ENCODE measurements at places on chromosomes 7 and 10.
A peak's percentile ranks its signal among the peaks of the same experiment; 100 is the strongest.

DNA sequence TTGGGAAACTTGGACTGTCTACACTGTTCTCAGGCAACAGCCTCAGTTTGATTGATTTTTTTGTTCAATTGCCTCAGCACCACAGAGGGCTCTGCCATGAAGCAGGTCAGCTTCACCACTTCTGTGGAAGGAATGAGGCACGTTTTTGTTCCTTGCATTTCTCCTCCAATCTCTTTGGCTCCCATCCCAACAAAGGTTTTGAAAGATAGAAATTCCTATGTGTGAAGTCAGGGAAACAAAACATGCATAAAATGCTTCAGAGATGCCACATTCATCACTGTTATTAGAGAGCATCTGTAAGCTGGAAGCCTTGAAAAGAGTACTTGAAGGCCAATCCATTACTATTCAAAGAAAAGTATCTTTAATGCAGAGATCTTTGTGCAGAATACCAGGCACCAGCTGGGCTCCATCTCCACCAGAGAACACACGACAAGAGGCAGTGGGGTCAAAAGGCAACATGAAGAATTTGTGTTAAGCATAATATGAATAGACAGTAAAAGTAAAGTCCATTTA, 249.1 kb upstream of the LYZL1 start:
- no peak for DNase-seq

DNA sequence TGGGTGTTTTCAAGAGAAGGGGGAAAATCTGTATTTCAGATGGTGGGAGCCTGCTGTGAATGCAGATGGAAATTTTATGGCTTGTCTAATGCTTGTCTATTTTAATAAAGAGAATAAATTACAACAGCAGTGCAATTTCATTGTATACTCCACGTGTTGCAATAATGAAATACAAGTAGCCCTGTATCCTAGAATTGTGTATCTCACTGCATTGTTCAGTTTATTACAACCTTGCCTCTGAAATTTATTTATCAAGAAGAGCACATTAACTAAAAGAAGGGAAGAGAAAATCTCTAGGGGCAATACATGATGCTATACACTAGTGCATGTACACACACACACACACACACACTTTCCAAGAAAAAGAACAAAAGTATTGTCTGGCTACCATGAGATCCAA, 21.8 kb downstream of the ANK3 start:
- no peak for DNase-seq

DNA sequence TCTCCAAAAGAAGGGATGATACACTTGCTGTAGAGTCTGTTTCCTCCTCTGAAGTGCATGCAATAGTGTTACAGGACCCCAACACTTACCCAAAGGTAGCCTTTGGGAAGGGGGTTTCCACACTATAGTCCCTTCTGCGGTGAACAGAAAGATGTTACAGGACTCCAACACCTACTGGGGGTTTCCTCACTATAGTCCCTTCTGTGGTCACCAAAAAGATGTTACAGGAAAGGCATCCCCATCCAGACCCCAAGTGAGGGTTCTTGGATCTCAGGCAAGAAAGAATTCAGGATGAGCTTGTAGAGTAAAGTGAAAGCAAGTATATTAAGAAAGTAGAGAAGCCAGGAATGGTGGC, 69.2 kb upstream of the PIK3CG start:
- DNase-seq = no peak

DNA sequence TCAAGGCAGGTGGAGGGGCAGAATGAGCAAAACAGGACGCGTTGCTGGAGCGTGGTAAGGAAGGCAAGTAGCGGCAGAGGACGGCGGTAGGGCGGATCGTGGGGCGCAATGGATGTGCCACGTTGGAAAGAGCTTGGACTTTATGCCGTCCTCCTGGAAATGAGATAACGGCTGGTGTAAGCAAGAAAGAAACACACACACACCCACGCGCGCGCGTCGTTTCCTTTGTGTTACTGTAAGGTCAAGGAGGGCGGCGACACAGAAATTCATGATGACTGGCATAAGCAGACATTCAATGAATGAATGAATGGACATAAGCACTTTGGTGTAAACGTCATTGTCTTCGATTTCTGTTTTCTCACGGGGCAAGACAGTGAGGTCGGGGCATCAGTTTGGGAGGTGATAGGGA, 683 bp upstream of the ENTPD7 start:
- peak; percentile 11 for DNase-seq

DNA sequence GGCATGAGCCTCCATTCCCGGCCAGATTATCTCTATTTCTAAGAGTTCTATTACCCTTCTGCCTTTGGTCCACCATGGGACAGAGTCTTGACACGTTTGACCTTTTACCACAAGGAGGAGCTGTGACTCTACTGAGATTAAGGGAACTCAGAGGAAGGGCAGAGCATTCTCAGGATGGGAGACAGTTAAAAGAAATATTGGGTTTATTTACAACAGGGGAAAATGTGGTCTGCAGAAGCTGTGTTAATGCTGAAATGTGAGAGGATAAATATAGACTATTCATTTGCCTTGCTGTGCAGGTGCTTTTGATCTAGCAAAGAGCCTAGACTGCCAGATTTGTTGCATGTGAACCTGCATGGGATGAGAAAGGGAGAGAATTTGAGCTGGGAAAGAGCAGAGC, 45.8 kb upstream of the PRSS58 start:
- DNase-seq = no peak

- DNase-seq = no peak
Measured at GRCh38 chr7:77157446-77157845, 35.0 kb downstream of the CCDC146 start.

GRCh38 chr7:140230516-140230860, 53.7 kb upstream of the KDM7A start:
- DNase-seq = peak; percentile 60

DNA sequence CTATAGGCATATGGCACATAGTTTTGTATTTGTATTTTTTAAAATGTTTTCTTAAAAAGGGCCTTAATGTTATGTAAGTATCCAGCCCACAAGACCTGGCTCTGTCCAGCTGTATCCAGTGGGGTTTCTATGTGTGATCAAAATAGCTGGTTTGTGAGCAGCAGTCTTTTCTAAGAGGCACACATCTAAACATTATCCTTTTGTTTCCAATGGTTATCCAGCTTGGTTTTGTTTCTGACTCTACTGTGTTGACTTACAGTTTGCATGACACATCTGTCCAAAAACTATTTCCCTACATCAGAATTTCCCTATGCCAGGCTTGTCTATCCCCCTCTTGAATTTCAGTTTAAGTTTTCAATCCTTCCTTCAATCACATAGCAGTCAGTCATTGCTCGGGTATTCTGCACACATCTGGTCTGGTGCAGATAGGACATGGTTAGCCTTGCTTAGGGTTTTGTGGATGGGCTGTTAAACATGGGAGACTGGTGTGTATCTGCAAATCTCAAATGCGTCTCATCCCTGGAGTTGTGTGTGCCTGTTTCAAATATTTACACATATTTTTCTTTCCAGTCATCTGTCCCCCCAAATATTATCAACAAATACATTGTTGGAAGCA, 104.2 kb downstream of the SAMD9 start:
- no peak for DNase-seq

- DNase-seq = peak; percentile 21
Measured at GRCh38 chr10:22505911-22506685, 160.8 kb downstream of the SPAG6 start.

DNA sequence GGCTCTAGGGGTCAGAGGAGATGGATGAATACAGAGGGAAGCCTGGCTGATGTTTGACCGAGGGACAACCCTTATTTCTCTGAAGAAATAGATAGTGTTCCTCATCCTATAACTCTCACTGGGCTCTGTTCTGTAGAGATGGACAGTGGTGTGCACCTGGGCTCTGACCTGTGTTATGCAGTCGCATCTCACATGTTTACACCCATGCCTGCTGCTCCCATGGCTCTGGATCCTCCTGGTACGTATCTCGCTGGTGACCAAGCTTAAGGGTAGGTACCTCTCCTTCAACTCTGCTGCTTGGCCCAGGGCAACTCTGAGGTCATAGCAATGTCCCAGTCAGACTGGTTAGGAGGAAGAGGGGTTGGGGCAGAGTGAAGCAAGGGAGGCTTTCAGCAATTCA, 42.8 kb downstream of the ADRA2A start:
- DNase-seq = no peak

DNA sequence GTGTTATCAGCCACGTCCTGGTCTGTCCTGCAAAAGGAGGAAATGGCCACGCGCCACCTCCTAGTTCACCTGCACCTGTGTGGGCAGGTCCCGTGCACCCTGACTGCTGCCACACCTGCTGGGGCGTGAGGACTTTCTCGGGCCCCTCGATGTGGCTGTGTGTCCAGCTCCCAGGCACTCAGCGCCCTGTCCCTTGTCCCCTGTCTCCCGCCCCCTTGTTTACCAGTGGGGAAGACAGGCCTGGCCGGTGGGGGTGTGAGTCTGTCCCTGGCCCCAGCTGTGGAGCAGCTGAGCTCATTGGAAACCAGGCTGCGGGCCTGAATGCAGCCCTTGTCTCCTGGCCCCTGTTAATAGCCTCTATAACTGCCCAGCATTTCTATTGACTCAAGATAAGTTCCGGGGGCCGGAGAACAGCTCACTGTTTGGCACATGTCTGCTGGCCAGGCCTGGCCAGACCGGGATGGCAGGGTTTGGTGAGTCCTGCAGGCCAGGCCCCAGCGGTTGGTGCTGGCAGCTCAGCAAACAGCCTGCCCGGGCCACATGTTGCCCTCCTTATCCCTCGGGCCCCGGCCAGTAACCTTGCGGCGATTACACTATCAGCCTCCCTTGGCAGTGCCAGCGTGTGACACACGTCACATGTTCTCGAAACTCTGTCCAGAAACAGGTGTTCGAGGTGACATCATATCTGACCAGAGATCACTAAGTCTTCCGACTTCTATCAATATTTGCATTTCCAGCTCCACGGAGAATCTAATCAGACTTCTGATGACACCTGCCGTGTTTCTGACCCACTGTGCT, 52.1 kb downstream of the FOXL3 start:
- DNase-seq = no peak

DNA sequence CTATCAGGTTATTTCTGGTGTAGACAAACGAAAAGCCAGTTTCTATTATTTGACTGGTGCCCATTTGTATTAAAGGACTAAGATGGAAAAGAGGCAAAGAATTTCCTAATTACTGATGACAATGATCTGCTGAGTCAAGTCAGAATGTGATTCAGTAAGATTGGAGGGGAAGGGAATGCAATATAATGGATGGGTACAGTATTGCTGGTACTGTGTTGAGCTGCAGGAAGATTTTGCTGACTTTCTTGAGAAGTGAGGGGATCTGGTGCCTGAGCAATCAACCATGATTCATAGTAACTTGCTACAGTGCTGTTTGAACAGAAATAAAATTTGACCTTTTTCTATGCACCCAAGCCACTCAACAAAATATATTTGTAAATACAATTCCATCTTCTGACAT, 139.1 kb upstream of the RHEB start:
- DNase-seq = no peak

GRCh38 chr7:50306494-50307367, 2.2 kb downstream of the IKZF1 start:
- no peak for DNase-seq

Data from stimulated activated CD8-positive, alpha-beta memory T cell treated with anti-CD3 and anti-CD28 coated beads, Interleukin-12 subunit alpha, Interleukin-12 subunit beta, amount 100 ng/mL, for 1 hour (primary cell).